Vagina (tissue), 2 donors: ENCODE measurements at places on chromosomes 2 and 18. TPM values are rescaled to one million over a fixed set of nuclear protein-coding genes. Genes with fewer than 3 reads are reported as not detected.
A peak's percentile ranks its signal among the peaks of the same experiment; 100 is the strongest.

SOX11 gene
- not detected for total RNA-seq

DNA sequence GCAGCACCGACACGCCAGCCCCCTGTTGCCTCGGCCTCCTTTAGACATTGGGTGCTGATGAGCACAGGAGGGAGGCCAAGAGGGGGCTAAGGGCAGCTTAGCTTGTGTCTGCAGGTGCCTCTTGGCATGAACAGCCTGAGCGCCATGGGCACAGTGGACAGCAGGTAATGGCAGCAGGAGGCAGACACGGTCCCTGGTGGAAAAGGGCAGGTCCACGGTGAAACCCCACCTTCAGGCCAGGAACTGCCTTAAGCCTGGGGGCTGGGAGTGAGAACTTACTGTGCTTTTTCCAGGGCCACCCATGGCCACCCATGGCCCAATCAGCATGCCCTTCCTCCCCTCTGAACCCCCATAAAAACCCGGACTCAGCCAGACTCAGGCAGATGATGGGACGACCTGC is 633.4 kb upstream of the TMEFF2 start:
- H3K27me3 ChIP-seq: no peaks in the 10 kb centered on the region
- H3K27ac ChIP-seq: no peak overlapping the region
- no peaks in the 10 kb centered on the region for H3K36me3 ChIP-seq
- no peak for DNase-seq

DNA sequence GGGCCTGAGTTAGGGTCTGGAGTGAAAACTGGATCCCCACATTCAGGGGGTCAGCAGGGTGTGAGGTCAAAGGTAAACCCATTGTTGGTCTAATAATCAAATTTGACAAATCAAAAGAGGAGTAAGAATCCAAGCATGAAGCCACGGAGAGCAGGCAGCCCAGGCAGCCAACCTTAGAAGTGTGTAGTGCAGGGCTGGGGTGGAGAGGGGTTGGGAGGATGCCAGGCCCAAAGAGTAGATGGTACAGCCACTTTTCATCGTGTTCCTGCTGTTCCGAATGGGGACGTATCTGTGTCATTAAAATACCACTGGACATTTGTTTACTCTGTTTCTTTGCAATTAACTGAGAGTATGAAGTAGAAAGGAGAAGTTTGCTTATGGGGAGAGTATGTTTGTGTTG is 16.5 kb upstream of the SPTBN1 start:
- no peak for DNase-seq
- no peaks in the 10 kb centered on the region for H3K27me3 ChIP-seq
- no peaks in the 10 kb centered on the region for H3K36me3 ChIP-seq
- no peak overlapping the region for H3K27ac ChIP-seq
- H3K4me1 ChIP-seq: peaks cover 11% of the 10 kb centered on the region
- no peak overlapping the region for H3K4me3 ChIP-seq

AQP12B gene
- total RNA-seq: not detected

DNA sequence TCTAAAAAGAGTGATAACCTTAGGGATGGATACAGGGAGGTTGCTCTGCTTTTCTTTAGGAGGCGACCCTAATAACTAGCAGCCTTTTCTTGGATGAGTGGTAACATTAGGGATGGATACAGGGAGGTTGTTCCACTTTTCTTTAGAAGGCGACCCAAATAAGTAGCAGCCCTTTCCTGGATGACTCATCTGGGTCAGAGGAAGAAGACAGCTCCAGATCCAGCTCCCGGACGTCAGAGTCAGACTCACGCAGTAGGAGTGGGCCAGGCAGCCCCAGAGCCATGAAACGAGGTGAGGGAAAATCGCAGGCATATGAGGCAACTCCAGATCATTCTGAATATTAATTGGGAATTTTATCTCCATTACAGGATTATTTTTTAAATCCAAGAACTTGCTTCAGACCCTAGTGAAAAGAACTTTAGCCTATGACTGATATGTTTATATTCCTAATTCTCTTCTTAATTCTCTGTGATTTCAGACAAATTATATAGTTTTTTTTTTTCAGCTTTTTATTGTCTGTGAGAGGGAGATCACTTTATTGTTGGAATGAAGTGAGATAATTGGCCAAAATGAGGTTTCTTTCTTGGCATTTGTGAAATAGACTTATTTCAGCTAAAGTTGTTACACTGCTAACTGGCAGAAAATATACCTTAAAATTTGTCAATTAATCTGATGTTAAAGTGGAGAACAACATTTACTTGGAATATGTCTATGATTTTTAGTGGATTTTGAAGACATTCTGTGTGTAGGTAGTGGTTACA is 31.2 kb upstream of the C1GALT1C1L start:
- no peaks in the 10 kb centered on the region for H3K36me3 ChIP-seq
- H3K27me3 ChIP-seq: no peaks in the 10 kb centered on the region
- no peak overlapping the region for H3K4me3 ChIP-seq
- H3K4me1 ChIP-seq: no peaks in the 10 kb centered on the region

DNA sequence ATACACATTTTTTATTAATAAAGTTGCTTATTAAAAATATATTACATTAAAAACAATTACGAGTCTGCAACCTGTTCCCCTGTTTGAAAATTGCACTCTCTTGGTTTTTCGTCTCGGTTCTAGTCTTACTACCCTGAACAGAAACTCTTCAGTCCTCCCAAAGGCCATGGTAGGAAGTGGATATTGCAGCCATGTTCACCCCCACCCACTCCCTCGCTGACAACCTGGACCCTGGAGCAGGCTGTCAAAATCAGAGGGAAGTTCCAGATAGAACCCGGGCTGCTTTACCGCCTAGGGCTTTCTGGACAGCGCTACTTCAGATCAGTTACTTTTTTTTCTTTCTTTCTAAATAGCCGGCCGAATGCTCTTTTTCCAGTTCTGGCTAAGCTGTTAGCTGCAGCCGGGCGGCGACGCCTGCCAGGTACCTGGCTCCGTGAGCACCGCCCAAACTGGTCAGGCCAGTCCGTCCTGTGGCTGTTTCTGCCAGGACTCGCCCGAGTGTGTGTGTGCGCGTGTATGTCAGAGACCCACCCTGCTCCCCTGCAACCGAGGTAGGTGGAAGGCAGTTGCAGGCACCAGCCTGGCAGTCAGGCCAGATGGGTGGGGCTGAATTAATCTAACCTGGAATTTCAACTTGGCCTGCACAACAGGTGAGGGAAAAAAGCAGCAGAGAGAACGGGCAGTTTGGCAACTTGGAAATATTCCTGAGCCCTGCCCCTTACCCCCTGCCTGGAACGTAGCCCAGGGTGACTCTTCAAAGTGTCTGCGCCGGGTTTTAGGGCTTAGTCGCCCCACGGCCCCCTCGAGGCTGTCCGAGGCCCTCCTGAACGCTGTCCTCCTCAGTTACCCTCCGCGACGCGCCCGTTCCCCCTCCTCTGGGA is 1.1 kb upstream of the TET3 start:
- H3K27ac ChIP-seq: peak overlapping the region; percentile 83
- H3K4me3 ChIP-seq: peak overlapping the region; percentile 76
- H3K36me3 ChIP-seq: no peaks in the 10 kb centered on the region
- H3K4me1 ChIP-seq: peaks cover 73% of the 10 kb centered on the region

GRCh38 chr2:45856391-45857274 is 205.2 kb downstream of the PRKCE start:
- no peaks in the 10 kb centered on the region for H3K27me3 ChIP-seq
- H3K27ac ChIP-seq: no peak overlapping the region

UGT1A10 gene
- total RNA-seq: not detected

MSTN gene
- total RNA-seq: 0.74 TPM

ACTG2 gene
- 413 TPM for total RNA-seq

DNA sequence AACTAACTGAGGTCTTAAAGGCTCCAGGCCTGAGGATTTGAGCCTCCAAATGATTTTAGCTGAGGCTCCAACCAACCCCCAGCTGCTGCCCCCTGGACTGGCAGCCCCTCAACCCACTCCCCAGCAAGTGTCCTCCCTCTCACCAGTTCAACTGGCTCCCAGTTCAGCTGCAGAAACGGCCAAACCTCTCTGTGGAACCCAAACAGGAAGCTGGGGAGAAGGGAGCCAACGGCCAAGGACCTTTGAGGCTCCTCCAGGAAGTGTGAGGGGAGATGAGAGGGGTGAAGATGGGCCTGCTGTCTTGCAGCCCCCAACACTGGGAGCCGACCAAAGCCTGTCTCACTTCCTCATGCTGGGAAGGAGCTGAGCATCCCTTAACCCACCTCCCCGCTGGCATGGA is 24.9 kb downstream of the ZFP36L2 start:
- no peak overlapping the region for H3K27ac ChIP-seq
- no peaks in the 10 kb centered on the region for H3K36me3 ChIP-seq
- no peak overlapping the region for H3K4me3 ChIP-seq
- no peaks in the 10 kb centered on the region for H3K4me1 ChIP-seq
- no peaks in the 10 kb centered on the region for H3K27me3 ChIP-seq
